ENCODE measurements at places on chromosomes 5 and 9.

- DNase-seq: no peak
Measured at GRCh38 chr5:121399879-121400278, 451.8 kb upstream of the FTMT start.

DNA sequence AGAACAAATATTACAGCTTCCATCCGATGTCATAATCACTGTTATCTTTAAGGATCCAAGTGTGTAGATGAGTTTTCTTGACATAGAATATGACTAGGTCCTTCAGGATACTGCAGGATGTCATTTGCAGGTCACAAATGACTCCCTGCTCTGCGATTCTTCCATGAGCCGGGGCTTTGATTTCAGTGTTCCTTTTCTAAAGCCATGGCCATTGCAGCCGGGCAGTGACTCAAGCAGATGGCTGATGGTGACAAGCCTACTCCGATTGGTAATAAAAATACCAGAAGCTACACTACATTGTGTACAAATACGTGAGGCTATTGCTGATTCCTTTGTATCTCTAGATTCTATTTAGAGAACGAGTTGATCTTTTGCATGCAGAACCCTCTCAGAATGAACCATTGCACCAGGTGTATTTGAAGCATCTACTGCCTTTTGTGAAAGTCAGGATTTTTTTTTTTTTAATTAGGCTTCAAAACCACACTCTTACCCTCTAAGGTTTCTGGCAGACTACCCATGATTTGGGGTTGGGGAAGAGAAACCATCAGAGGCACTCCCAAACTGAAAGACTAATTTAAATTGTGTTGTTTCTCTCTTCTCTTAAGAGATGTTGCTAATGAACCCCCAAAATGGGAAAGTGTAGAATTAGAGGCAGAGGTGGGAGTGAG, 271.0 kb upstream of the ADRA1B start:
- DNase-seq: no peak

- DNase-seq: no peak
Measured at GRCh38 chr5:175443514-175444059, 395 bp downstream of the DRD1 start.

GRCh38 chr5:40754381-40755092, 1.2 kb downstream of the TTC33 start:
- DNase-seq: no peak

DNA sequence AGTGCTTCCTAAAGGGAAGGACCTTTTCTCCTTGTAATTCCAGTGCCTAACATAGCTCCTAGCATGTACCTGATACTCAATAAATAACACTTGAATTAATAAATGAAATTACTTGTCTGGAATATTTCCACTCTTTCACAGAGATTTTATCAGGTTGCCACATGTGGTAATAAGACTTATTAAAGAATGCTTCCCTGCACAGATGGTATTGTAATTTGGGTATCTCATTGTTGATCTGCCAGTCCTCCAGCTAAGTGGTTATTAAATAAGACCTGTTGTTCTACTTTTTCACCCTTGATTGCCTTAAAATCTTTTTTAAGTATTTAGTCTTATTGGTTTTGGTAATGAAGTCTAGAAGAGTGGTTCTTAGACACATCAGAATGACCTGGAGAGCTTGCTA, 28.1 kb upstream of the CETN3 start:
- no peak for DNase-seq

- DNase-seq: no peak
Measured at GRCh38 chr9:131238402-131239021, 37.8 kb downstream of the FAM78A start.

DNA sequence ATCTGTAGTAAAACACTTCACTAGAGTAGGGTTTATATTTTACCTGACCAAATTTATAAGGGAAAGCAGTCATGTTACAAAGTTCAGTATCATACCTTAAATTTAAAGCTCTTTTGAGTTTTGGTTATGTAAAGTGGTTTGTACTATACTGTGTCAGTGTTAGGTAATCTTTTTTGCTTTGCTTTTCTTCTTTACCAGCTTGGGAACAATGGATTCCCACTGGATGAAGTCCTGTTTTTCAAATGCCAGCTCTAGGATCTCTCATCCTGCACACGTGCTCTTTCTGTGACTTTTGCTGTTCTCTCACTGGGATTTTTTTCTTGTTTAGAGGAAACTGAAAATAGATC, 15.9 kb downstream of the CYSTM1 start:
- no peak for DNase-seq

DNA sequence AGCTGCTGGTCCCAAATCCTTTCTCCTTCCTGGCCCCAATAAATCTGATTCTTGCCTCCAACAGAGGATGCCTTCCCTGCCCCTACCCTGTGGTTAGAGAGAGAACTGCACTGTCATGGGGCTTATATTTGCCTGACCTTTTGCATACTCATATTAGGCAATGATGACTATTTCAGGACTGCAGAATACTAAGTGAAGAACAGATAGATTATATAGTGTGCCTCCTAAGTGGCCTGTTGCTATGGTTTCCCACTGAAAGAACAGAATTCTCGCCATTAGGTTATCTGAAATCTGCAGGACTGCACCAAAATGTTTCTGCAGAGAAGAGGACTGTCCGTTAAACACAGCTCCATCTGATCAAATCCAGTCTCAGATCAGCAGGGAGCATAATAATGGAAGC, 87.3 kb upstream of the CCNG1 start:
- no peak for DNase-seq

DNA sequence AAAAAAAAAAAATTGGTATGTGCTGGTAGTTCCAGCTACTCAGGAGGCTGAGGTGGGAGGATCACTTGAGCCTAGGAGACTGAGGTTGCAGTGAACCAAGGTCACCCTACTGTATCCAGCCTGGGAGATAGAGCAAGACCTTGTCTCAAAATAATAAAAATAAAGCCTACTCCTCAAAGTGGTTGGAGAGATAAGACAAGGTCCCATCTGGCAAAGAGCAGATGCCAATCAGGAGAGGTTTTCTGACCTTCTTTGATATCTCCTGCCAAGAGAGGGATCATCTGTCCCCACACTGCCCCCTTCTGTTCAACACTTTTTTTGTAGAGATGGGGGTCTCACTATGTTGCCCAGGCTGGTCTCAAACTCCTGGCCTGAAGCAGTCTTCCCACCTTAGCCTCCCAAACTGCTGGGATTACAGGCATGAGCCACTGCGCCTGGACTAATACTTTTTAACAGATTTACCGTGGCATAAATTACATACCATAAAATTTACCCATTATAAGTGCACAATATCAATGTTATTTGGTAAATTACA, 64.7 kb downstream of the SH3PXD2B start:
- no peak for DNase-seq

DNA sequence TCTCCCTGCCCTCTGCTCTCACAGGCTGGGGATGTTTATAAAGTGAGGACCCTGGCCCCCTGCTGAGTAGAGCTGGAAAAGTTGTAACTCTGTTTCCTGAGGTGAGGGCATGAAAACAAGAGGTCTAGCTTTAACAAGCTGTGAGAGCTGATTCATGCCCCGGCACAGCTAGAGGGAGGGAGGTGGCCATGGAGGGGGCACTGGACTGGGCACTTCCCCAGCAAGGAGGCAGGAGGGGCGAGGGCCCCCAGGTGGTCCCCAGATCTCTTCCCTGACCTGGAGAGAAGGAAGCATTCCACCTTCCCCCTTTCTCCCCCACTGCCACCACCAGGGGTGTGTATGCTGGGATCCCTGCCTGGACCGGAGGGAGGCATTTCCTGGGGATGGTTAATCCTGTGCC, at the start of gene MSMP:
Gene MSMP (minus strand): TSS at position 13 of the 400 bp plus-strand sequence. CDS start 147 bp downstream, outside the sequence.
- DNase-seq: no peak

GRCh38 chr5:171449426-171449825, 30.0 kb downstream of the FGF18 start:
- no peak for DNase-seq

- no peak for DNase-seq
Measured at GRCh38 chr9:79883073-79883645, 311.4 kb downstream of the TLE4 start.

DNA sequence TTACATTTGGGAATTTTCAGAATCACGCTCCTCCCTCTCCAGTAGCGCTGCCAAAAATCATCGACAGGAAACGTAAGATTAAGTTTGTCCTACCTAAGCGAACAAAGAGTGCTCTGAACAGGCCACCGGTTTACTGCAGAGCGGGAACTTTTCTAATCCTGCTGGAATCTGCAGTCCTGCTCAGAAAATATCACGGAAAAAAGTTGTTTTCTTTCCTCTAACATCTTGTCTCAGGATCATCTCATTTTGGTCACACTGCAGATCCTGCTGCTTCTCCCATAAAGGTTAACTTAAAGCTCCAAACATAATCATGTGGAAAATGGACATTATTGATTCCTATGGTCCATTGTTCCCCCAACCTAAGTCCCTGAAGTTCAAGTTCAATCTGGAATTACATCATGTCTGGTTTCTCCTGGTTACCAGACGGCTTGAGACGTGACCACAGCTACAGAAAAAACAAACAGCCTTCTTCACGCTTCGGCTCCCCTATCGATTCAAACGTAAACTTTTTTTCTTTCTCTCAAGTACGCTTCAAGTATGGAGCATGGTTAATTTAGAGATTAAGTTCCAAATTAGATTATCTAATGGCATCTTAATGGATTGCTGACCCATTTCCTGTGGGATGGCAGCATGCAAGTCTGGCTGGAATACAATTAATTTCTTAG, 217.6 kb downstream of the NFIB start:
- no peak for DNase-seq

DNA sequence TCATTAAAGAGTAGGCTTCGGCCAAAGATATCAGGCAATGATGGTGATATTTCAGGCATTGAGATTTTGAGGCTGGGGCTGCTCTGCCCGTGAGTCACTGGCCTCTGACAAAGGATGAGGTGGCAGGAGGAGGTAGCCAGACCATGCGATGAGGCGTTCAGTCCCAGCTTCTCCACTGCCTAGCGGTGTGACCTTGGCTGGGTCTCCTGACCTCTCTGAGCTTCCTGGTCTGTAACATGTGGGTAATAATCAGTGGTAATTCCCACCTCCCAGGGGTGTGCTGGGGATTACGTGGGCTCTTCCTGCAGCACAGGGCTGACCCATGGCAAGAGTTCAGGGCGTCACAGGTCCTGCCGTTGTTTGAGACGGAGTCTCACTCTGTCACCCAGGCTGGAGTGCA, 73.2 kb upstream of the RAPGEF1 start:
- DNase-seq: no peak

DNA sequence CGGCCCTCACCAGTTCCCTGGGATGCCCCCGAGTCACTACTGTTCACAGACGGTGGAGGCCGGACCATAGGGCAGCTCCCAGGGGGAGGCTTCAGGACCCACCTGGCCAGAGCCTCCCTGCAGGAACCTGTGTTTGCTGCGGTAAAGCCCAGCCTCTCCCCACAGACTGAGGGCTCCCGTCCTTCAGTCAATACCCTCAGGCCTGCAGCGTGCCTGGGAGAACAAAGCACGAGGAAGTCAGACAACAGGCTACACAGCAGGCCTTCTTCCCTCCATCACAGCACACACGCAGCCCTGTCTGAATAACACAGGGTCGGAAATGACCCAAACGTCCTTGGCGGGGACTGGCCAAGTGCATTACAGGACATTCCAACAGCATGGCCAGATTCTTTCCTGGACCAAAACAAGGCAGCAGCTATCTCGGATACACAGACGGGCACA, 34.4 kb downstream of the COL23A1 start:
- no peak for DNase-seq

DNA sequence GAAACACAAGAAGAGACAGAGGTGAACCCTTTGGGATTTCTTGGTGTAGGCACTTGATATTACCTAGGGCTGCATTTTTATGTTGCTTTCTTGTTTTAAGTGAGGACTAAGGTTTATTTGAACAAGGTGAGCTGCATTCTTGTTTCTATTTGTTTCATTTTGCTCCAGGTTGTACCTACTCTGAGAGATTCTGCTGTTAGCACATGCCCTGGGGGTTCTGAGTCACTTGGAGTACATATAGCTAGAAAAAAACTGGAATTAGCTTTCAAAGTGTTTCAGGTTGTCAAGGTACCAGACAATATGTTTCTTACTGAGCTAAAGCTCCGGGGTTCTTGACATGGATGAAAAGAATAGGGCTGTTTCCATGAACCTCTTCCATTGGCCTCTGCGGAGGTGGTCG, 299.4 kb downstream of the ICE1 start:
- no peak for DNase-seq

DNA sequence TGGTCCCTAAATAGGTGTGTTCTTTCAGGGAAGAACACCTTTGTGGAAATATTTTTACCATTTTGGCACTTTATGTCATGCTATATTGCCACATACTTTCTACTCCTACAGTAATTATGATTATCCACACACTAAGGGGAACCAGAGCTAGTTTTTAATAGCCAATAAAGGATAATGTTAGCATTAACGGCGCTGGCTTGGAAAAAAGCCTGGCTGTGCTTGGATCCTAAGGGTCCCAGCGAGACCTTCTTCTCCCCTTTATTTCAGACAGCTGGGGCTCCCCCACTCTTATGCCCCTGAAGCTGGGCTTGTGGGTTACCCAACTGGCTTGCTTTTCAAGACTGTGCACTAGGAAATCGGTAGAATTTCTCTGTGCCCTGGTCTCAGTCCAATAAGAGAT, 158.5 kb upstream of the NFIL3 start:
- no peak for DNase-seq

DNA sequence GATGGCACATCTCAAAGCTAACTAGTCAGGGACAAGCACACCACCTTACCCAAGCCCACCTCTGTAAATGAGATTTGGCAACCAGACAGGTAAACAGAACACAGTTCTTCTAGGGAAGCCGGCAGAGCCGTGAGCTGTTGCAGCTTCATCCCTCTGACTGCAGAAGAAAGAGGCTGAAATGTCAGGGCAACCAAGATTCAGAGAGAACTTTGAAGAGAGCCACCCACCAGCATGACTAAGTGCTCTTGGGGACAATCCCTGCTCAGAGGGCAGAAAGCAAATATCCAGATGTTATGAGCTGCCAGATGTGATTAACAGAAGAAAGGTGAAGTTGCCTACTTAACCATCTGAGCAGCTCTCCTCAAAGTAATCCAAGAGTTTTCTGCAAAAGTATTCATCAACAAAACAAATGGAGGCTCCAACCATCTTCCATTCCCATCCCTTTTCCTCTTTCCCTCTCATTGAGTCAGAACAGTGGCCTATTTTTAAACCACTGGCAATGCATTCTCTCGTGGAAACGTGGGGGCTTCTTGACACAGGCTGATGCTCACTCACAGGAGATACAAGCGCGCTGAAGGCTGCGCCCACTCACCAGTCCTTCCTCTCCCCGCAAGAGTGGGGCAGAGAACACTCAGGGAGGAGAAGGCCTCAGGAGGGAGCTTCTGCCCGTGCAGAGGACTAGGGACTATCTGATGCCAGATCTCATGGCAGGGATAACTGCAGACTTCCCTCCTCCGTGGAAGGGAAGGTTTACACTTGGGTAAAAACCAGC, 57.1 kb downstream of the SLIT3 start:
- DNase-seq: no peak

GRCh38 chr5:172473427-172473826, 19.1 kb upstream of the SH3PXD2B start:
- no peak for DNase-seq

DNA sequence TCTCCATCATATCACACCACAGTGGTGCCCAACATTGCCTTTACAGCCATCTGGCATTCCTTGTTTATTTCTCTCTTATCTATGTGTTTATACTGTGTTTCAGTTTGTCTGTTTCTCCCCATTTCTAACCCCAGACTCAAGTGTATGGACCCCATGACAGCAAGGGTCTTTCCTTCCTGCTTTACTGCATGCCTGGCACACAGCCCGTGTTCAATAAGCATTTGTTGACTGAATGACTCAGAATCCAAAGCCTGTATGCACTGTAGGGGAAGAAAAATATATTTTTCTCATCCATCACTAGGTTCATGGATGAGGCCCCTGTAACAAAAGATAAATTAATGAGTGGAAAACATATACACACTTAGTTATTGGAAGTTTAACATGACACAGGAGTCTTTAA, 190.8 kb upstream of the SEMA6A start:
- DNase-seq: no peak

GRCh38 chr5:155052532-155052931, 39.0 kb downstream of the KIF4B start:
- DNase-seq: no peak

Measured in hematopoietic multipotent progenitor cell treated with erythropoietin and hydrocortisone succinate and interleukin-3 and kit ligand, for 17 days (in vitro differentiated cells).